Central memory CD8-positive, alpha-beta T cell (primary cell): ENCODE measurements at places on chromosomes 5 and 9.

- H3K27ac ChIP-seq = no peak overlapping the region
- H3K4me3 ChIP-seq = no peak overlapping the region
- no peaks in the 10 kb centered on the region for H3K4me1 ChIP-seq
- peaks cover 24% of the 10 kb centered on the region for H3K27me3 ChIP-seq
These were observed 27.8 kb upstream of the GLIS3 start for GRCh38 chr9:4327504-4328191.

GRCh38 chr5:37248421-37248969 lies 681 bp downstream of the CPLANE1 start:
- H3K27me3 ChIP-seq = no peaks in the 10 kb centered on the region
- peaks cover 10% of the 10 kb centered on the region for H3K36me3 ChIP-seq
- H3K27ac ChIP-seq = peak overlapping the region; percentile 95
- peak overlapping the region; percentile 94 for H3K4me3 ChIP-seq
- no peak for DNase-seq

DNA sequence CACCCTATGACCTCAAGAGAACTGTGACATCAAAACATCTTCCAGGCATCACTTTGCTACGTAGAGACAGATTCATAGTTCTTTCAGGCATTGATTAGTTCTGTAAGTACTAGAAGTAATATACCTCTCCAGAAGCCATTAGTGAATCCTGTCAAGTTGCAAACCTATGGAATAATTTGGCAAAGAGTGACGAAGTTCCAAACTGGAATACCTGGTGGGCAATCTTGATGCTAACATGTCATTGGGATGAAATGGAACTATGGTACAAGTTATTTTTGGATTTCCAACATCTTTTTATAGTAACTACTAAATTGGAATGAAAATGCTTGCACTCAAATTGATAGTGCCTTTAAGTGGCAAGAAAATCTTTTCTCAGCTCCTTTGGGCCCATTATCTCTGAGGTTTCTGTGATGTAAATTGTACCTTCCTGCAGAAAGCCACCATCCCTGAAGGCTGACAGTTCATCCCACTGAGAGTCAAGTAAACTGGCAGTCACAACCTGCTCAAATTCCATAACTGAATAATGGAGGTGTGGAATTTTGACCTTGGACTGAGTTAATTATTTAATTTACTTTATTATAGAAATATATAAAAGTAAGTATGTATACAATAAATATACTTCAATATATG lies 435.5 kb downstream of the DTWD2 start:
- H3K27me3 ChIP-seq = no peaks in the 10 kb centered on the region
- H3K27ac ChIP-seq = no peak overlapping the region
- H3K4me3 ChIP-seq = no peak overlapping the region

- no peak for DNase-seq
- H3K4me3 ChIP-seq = no peak overlapping the region
- no peaks in the 10 kb centered on the region for H3K27me3 ChIP-seq
- no peaks in the 10 kb centered on the region for H3K4me1 ChIP-seq
- no peak overlapping the region for H3K27ac ChIP-seq
These were observed 30.8 kb downstream of the C5 start for GRCh38 chr9:121019273-121019672.

GRCh38 chr9:134875371-134875770 lies 5.2 kb upstream of the FCN2 start:
- no peaks in the 10 kb centered on the region for H3K4me1 ChIP-seq
- no peaks in the 10 kb centered on the region for H3K36me3 ChIP-seq
- no peak for DNase-seq
- H3K27me3 ChIP-seq = peaks cover 24% of the 10 kb centered on the region

GRCh38 chr5:177378884-177379883 lies 5.0 kb upstream of the SLC34A1 start:
- peaks cover 30% of the 10 kb centered on the region for H3K4me1 ChIP-seq
- no peak for DNase-seq
- H3K27ac ChIP-seq = no peak overlapping the region

- H3K36me3 ChIP-seq = no peaks in the 10 kb centered on the region
- DNase-seq = no peak
- no peaks in the 10 kb centered on the region for H3K27me3 ChIP-seq
- no peak overlapping the region for H3K4me3 ChIP-seq
- H3K27ac ChIP-seq = no peak overlapping the region
These were observed 6.4 kb downstream of the SH3RF2 start for GRCh38 chr5:145942749-145943148.

- peak overlapping the region; percentile 65 for H3K27ac ChIP-seq
- peaks cover 49% of the 10 kb centered on the region for H3K36me3 ChIP-seq
- H3K4me1 ChIP-seq = peaks cover 29% of the 10 kb centered on the region
- H3K27me3 ChIP-seq = no peaks in the 10 kb centered on the region
These were observed 9.0 kb upstream of the AK1 start for GRCh38 chr9:127886401-127886972.

DNA sequence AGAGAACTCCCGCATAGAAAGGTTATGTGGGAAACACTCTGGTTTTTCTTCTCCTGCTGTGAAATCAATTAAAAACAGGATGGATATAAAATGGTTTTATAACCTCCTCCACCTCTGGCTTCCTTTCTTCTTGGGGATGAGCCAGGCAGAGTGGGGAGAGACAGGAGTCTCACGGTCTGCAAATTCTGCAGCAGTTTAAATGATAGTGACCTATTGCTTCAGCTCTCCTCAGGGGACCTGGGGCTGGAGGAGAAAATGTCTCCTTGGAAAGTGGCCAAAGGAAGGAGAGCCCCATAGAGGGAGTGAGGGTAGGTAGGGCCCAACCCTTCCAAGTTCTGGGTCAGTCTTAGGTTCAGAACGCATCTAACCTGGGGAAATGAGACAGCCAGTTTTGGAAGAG lies 118.8 kb downstream of the MTX3 start:
- no peak overlapping the region for H3K4me3 ChIP-seq
- DNase-seq = no peak
- no peaks in the 10 kb centered on the region for H3K36me3 ChIP-seq
- H3K4me1 ChIP-seq = no peaks in the 10 kb centered on the region

DNA sequence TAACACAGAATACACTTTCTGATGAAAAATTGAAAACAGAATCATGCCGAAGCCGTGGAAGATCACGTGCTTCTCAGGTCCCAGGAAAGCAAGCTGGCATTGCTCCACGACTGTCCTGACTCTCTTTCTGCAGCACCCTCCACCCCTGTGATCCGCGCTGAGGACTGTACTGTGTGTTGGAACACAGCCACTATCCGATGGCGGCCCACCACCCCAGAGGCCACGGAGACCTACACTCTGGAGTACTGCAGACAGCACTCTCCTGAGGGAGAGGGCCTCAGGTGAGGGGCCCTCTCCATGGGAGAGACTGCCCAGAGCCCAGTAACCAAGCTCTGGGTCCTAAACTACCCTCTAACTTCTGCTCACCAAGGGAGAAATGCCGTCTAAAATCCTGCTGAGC lies 73.3 kb downstream of the CMYA5 start:
- H3K4me3 ChIP-seq = no peak overlapping the region
- no peaks in the 10 kb centered on the region for H3K36me3 ChIP-seq
- no peak for DNase-seq
- H3K27me3 ChIP-seq = peaks cover 9% of the 10 kb centered on the region
- no peaks in the 10 kb centered on the region for H3K4me1 ChIP-seq
